CD4-positive, alpha-beta memory T cell (primary cell): ENCODE measurements at places on chromosomes 16 and 17. TPM values are rescaled to one million over a fixed set of nuclear protein-coding genes. Genes with fewer than 3 reads are reported as not detected.

CTRB2 gene
- not detected for total RNA-seq

CCL7 gene
- total RNA-seq = not detected

CTRB1 gene
- total RNA-seq = not detected

MYCBPAP gene
- 5.3 TPM for total RNA-seq

CCL18 gene
- not detected for total RNA-seq

HNF1B gene
- total RNA-seq = not detected

GRCh38 chr17:76548378-76549214 lies 8.8 kb downstream of the PRCD start:
- DNase-seq = no peak
- H3K27me3 ChIP-seq = no peaks in the 10 kb centered on the region
- no peaks in the 10 kb centered on the region for H3K36me3 ChIP-seq
- no peak overlapping the region for H3K27ac ChIP-seq
- H3K4me1 ChIP-seq = peaks cover 7% of the 10 kb centered on the region
- H3K4me3 ChIP-seq = no peak overlapping the region

DNA sequence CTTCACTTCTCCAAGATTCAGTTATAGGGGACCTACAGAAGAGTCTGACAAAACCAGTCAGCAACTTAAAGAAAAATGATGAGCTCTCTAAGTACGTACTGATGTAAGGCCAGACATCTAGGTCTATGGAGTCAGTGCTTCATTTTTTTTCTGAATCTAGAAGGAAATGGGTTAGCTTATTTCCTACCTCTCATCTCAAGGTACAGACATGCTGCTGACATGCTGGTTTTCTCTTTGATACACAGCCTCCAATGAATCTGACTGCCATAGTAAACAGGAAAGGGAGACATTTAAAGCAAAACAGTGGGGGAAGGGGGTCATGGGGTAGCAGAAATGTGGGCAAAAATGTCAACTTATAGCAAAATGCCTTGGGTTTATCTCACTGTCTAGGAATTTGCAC lies 16.4 kb downstream of the CDR2 start:
- peaks cover 7% of the 10 kb centered on the region for H3K36me3 ChIP-seq
- peak; percentile 69 for DNase-seq

DNA sequence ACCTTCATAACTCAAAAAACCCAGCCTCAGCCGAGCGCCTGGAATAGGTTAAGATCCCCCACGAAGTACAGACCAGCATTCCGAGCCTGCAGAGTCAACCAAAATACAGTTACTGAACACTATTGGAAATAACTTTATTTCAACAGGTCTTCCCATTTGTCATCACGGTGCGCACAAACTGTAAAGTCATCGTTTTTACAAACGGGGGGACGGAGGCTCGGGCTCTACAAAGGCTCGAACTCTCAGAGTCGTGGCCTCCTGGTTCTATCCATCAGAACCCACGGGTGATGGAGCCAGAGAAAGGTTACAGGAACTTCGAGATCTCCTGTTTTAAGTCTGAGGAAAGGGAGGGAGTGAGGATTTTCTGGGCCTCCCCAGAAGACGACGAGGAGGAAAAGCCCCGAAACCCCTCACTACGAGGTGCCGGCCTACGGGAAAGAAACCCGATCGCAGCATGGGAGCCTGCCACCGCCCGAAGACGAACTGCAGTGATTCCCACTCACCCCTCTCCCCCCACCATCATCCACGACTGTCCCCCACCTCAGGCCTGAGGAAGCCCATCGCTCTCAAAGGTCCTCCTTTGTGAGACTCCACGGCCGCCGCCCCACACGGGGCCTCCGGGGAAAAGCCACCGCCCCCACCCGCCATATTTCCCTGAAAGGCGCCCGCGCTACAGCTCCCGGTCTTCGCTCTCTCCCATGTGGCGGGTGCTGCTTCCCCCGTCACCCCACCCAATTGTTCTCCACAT lies 917 bp downstream of the YWHAE start:
- H3K27ac ChIP-seq = peak overlapping the region; percentile 95
- H3K36me3 ChIP-seq = no peaks in the 10 kb centered on the region
- H3K4me3 ChIP-seq = peak overlapping the region; percentile 76
- no peaks in the 10 kb centered on the region for H3K27me3 ChIP-seq
- H3K4me1 ChIP-seq = peaks cover 49% of the 10 kb centered on the region
- peak; percentile 63 for DNase-seq

DNA sequence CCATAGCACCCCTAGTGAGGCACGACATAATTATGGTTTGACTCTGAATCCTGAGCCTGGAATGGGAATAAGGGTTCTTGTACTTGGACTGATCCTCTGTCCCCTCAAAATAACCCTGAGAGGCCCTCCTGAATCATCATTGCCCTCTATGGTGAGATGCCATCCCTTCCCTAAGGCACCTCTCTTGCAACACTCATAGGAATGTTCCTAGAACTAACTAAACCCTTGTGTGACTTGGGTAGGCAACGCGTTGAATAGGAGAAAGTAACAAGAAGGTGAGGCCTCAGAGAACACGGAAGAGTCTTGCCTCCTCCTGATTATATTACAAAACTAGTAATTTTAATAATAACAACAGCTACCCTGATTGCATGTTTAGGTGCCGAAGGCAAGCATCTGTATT lies 189.1 kb upstream of the ANKFN1 start:
- H3K36me3 ChIP-seq = no peaks in the 10 kb centered on the region
- no peak overlapping the region for H3K27ac ChIP-seq
- H3K4me1 ChIP-seq = no peaks in the 10 kb centered on the region
- no peaks in the 10 kb centered on the region for H3K27me3 ChIP-seq
- DNase-seq = no peak

GRCh38 chr16:54240271-54241129 lies 46.1 kb downstream of the IRX3 start:
- no peak overlapping the region for H3K4me3 ChIP-seq
- H3K4me1 ChIP-seq = no peaks in the 10 kb centered on the region
- DNase-seq = no peak
- no peak overlapping the region for H3K27ac ChIP-seq

- H3K4me3 ChIP-seq = peak overlapping the region; percentile 59
- no peak for DNase-seq
- no peaks in the 10 kb centered on the region for H3K36me3 ChIP-seq
- no peaks in the 10 kb centered on the region for H3K27me3 ChIP-seq
- H3K27ac ChIP-seq = peak overlapping the region; percentile 82
These were observed 699 bp upstream of the MAP1LC3B start for GRCh38 chr16:87391324-87391949.

DNA sequence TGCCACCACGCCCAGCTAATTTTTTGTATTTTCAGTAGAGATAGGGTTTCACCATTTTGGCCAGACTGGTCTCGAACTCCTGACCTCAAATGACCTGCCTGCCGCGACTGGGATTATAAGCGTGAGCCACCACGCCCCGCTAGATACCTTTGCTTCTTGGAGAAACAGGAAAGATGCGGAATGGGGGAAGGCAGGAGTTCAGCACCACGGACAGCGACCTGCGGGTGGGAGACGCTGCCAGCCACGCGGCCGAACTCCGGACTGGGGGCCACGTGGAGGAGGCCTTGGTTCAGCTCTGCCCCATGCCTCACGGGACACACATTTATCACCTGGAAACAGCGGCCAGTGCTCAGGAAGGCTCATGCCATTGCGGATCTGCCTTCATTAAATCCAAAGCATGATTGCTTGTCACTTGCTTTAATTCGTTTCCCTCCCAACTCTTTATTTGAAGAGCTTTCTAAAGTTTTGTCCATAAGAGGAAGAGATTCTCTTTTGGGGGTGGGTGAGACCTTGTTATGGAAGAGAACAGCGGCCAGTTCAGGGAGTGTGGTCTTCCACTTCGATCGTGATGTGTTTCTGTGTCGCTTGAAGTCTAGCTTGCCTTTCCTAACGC lies 219.9 kb downstream of the ENGASE start:
- no peaks in the 10 kb centered on the region for H3K27me3 ChIP-seq
- H3K27ac ChIP-seq = no peak overlapping the region
- peak; percentile 23 for DNase-seq

DNA sequence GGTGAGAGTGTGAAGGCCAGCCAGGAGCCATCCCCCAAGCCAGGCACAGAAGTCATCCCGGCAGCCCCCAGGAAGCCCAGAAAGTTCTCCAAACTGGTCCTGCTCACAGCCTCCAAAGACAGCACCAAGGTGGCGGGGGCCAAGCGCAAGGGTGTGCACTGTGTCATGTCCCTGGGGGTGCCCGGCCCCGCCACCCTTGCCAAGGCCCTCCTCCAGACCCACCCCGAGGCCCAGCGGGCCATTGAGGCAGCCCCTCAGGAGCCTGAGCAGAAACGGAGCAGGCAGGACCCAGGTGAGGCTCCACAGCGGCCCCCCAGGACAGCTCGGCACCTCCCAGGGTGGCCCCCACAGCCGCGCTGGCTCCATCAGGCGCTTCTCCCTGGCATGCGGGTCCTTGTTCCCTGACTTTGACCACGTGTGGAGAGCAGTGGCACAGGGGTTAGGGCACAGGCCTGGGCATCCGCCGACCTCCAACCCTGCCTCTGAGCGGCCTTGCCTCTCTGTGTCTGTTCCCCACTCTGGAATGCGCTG lies 13.5 kb downstream of the FLYWCH2 start:
- H3K27ac ChIP-seq = no peak overlapping the region
- no peaks in the 10 kb centered on the region for H3K27me3 ChIP-seq
- H3K4me3 ChIP-seq = no peak overlapping the region
- DNase-seq = no peak
- no peaks in the 10 kb centered on the region for H3K36me3 ChIP-seq

DNA sequence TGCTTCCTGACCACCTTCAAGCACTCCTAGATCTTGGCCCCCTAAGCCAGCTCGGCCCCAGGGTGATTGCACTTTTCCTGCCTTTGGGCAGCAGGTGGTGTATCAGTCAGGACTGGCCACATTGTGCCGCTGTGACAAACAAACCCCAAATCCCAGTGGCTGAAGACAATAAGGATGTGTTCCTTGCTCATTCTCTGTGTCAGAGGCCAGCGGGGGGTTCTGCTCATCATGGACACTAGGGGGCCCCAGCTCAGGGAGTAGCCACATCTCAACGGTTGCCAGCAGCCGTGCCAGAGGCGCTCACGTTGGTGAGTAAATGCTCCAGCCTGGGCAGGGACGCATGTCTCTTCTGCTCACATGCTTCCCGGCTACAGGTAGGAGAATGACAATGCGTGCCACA lies 60.4 kb downstream of the ZDHHC7 start:
- H3K4me1 ChIP-seq = peaks cover 13% of the 10 kb centered on the region
- DNase-seq = no peak
- no peak overlapping the region for H3K27ac ChIP-seq
- H3K4me3 ChIP-seq = no peak overlapping the region
- no peaks in the 10 kb centered on the region for H3K27me3 ChIP-seq

DNA sequence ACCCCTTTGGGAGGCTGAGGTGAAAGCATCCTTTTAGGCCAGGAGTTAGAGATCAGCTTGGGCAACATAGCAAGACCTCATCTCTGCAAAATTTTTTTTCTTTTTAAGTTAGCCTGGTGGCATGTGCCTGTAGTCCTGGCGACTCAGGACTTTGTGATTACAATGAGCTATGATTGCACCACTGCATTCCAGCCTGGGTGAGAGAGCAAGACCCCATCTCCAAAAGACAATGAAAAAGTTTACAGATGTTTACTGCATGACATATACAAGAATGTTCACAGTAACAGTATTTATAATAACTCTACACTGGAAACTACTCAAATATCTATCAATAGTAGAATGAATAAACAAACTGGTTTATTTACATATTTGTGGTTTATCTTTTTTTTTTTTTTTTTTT lies 33.1 kb upstream of the CCL22 start:
- no peaks in the 10 kb centered on the region for H3K27me3 ChIP-seq
- no peak for DNase-seq
- no peaks in the 10 kb centered on the region for H3K36me3 ChIP-seq
- no peak overlapping the region for H3K4me3 ChIP-seq
- no peaks in the 10 kb centered on the region for H3K4me1 ChIP-seq

DNA sequence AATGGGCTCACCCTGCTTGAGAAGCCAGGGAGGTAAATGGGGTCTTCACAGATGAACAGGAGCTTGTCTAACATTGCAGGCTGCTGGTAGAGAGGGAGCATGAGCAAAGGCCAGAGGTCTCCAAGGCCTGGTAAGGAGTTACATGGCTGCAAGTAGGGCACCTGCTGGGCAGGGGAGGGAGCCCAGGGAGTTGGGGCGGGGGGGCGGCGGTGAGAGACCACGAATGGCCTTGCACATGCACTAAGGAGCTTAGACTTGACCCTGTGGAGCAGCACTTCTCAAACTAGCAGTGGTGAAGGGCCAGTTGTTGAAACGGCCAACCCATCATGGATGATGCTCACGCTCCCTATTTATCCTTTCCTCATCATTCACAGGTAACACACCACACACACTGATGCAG lies 38.4 kb downstream of the ERN1 start:
- H3K4me3 ChIP-seq = no peak overlapping the region
- peak overlapping the region; percentile 25 for H3K27ac ChIP-seq
- H3K27me3 ChIP-seq = no peaks in the 10 kb centered on the region
- no peaks in the 10 kb centered on the region for H3K36me3 ChIP-seq
- DNase-seq = no peak

DNA sequence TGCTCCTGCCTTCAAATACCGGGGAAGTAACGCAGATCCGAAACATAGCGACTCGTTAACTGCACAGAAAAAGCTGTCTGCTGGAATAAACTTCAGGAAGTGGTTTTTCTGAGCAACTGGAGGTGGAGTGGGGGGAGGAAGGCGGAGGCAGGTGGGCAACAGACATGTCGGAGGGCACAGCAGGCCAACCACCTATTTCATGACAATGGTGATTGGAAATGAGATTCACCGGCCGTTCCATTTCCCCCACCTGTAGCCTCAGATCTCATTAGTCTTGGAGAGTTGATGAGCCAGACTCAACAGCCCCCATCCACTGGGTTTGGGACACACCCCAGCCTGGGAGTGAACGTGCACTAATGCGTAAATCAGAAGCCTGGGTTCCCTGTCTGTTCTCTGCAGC lies 7.7 kb upstream of the PECAM1 start:
- peaks cover 5% of the 10 kb centered on the region for H3K4me1 ChIP-seq
- no peaks in the 10 kb centered on the region for H3K27me3 ChIP-seq
- no peaks in the 10 kb centered on the region for H3K36me3 ChIP-seq
- H3K4me3 ChIP-seq = no peak overlapping the region
- no peak for DNase-seq
- H3K27ac ChIP-seq = no peak overlapping the region

DNA sequence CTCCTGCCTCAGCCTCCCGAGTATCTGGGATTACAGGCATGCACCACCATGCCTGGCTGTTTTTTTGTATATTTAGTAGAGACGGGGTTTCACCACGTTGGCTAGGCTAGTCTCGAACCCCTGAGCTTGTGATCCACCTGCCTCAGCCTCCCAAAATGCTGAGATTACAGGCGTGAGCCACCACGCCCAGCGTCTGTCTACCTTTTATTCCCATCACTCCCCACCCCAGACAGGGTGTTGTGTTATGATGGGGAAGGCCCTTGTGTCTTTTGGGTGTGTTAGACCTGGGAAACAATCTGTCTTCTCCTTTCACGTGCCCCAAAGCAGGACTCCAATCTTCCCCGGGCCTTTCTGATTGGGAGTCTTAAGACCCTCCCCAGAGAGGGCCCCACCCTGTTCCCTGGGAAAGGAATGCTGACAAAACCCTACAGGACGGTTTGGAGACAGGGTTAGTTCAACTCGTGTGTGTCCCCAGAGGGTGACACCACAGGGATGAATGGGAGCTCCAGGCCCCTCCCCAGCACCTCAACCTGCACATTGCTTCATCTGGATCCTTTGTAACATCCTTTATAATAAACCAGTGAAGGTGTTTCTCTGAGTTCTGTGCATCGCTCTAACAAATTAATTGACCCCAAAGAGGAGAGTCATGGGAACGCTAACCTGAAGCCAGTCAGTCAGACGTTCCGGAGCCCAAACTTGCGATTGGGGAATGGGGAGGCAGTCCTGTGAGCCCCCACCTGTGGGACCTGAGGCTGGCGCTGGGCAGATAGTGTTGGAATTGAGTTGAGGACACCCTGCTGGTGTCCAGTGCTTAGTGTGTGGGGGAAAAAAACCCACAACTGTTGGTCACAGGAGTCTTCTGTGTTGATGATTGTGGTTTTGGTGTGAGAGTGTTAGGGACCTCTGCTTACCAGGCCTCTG lies 3.2 kb upstream of the ELOB start:
- H3K36me3 ChIP-seq = no peaks in the 10 kb centered on the region
- no peak overlapping the region for H3K4me3 ChIP-seq
- peaks cover 34% of the 10 kb centered on the region for H3K4me1 ChIP-seq
- H3K27ac ChIP-seq = no peak overlapping the region
- no peak for DNase-seq
